ENCODE measurements at places on chromosomes 2 and 18.

DNA sequence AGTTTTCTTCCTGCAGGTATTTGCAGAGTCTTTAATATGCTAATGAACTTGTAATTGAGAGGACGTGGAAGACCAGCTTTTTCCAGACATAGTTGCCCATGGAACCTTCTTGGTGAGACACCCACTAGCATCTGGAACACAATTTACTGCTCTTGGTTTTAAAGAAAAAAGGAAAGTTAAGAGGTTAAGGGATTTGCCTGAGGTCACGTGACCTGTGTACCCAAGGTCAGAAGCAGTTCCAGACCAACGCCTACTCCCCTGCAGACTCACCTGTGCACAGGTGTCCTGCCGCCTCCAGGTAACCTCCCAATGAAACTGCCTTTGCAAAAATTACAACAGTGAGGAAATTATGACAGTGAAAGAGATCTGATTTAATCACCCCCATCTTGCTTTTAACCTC lies 172.7 kb downstream of the ANAPC1 start:
- no peak for DNase-seq

DNA sequence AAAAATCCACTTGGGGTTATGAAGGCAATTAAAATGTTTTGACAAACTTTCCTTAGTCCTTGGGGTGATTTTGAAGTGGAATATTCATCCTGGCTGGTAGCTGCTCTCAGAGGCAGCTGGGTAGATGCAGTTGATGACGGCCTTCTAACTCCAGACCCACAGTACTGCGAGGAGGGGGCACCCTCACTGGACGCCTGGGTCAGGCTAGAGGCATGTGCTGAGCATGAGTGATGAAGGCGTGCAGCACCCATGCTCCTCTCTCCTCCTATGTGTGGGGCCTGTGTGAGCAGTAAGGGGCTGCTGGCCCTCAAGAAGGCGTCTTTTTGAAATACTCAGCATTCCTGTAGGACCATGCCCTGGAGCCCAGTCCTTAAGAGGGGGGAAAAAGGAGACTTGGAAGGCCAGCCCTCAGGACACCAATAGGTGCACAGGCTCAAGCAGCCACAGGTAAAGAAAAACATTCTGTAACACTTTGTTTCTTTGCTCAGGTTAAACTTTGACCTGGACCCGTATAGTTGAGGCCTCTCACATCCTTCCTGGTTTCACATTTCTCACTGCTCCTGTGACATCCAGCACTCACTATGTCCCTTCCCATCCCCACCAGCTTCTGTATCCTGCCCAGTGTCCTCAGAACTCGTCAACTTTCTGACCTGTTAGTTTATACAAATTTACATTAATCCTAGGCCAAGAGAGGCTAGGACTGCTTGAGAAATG lies 64.4 kb downstream of the CD8B2 start:
- no peak for DNase-seq

- DNase-seq, result no peak
Observed at GRCh38 chr2:184851576-184851975, 253.2 kb downstream of the ZNF804A start.

- DNase-seq, result no peak
Observed at GRCh38 chr2:46643493-46643892, 164.1 kb downstream of the TMEM247 start.

DNA sequence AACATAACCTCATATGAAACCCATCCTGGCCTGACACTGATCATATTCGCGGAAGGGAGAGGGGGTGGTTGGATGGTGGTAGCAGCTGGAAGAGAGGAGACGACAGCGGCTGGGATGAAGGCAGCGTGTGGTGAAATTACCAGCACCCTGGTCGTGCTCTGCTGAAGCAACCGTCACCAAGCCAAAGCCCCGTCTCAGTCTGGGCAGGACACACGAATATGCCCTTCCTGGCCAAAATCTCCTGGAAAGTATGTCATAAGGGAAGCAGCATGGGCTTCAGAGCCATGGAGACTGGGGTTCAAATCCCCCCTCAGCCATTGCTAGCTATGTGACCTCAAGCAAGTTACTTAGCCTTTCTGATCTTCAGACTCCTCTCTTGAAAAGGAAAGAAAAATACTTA lies 63.2 kb upstream of the CABLES1 start:
- no peak for DNase-seq

- no peak for DNase-seq
Observed at GRCh38 chr2:129673847-129674711, 305.4 kb upstream of the RAB6C start.

- DNase-seq, result no peak
Observed at GRCh38 chr2:37852585-37853014, 72.5 kb upstream of the RMDN2 start.

DNA sequence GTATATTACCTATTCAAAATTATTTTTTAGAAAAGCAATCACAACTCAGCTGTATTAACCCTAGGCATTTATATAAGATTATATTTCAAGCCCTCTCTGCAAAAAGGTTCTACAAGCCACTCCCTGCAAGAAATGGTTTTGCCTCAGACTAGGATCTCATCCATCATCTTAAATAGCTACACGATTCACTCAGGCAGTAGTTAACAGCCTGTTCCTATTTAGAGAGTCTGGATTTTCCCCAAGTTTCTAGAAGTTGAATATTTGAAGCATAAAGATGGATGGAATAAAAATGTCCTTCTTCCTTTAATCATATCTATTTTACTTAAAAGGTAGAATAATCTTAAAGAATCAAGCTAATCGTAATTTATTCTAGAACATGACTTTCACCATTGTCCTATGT lies 167.1 kb upstream of the STK17B start:
- no peak for DNase-seq

GRCh38 chr2:205650450-205650849 lies 31.9 kb upstream of the NRP2 start:
- peak; percentile 95 for DNase-seq

DNA sequence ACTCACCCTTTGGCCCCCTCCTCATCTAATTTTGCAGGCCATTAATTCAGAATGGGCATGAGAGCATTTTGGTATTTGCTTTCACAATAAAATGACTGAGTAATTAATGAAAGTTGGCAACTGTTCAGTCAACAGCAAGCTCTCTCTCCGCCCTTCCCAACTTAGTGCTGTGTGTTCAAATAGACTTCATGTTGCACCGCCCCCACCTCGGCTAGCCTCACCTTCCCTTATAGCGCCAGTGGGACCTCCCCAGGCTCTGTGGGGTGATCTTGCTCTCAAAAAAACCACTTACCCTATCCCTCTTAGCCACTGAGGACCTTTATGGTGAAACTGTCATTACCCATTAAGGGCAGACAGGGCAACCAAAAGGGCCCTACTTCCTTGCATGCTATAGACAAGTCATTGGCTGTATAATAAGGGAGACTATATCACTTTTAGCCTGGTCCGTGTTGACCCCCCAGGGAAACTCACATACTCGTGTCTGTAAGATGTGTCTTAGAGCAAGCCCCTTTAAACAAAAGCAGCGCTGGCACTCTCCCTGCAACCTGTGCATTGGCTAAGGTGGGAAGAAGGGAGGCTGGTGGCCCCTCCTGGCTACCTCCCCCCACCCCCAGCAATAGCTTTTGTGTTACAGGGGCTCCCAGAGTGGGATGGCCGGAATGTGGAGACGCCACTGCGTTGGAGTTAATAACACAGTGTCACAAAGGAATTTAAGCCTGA lies 15.2 kb downstream of the EN1 start:
- DNase-seq, result no peak

GRCh38 chr2:217942731-217943335 lies 60.0 kb downstream of the TNS1 start:
- DNase-seq, result no peak

All from fibroblast of gingiva (primary cell).